Esophagus squamous epithelium (tissue), 5 donors: ENCODE measurements at places on chromosomes 2 and 18. TPM values are rescaled to one million over a fixed set of nuclear protein-coding genes. Genes with fewer than 3 reads are reported as not detected.

RNF152 gene
- 9.1 TPM for total RNA-seq

SEPTIN2 gene
- total RNA-seq = 164 TPM

DNAH6 gene
- not detected for total RNA-seq

CDH2 gene
- 0.11 TPM for total RNA-seq

NEU2 gene
- not detected for total RNA-seq

TSPYL6 gene
- total RNA-seq = not detected

UPP2 gene
- total RNA-seq = not detected

UCN gene
- not detected for total RNA-seq

MC4R gene
- total RNA-seq = not detected

ANKRD39 gene
- total RNA-seq = 7.1 TPM

SLC9A4 gene
- 0.40 TPM for total RNA-seq

SERPINB7 gene
- 0.21 TPM for total RNA-seq

ARHGAP15 gene
- 3.3 TPM for total RNA-seq

FBLN7 gene
- total RNA-seq = 1.1 TPM

RBM44 gene
- 0.22 TPM for total RNA-seq

PSMA8 gene
- not detected for total RNA-seq

CAPN14 gene
- total RNA-seq = 266 TPM

CPO gene
- total RNA-seq = not detected

FAM124B gene
- total RNA-seq = 0.44 TPM

USP40 gene
- total RNA-seq = 32.8 TPM

SERPINB11 gene
- total RNA-seq = 13.9 TPM

PSMD14 gene
- total RNA-seq = 32.8 TPM

CFC1B gene
- total RNA-seq = not detected

SLC5A7 gene
- 0.19 TPM for total RNA-seq

SLC23A3 gene
- 1.7 TPM for total RNA-seq

ABCB11 gene
- total RNA-seq = not detected

VIT gene
- total RNA-seq = 4.5 TPM

RAX gene
- total RNA-seq = not detected

NEUROD1 gene
- total RNA-seq = not detected

POTEF gene
- not detected for total RNA-seq

FBXO41 gene
- total RNA-seq = 2.3 TPM

ASB18 gene
- not detected for total RNA-seq

SCN3A gene
- total RNA-seq = 0.57 TPM

MAPK4 gene
- total RNA-seq = 3.1 TPM

WNT6 gene
- 0.73 TPM for total RNA-seq

RAPH1 gene
- total RNA-seq = 10.6 TPM
